ENCODE measurements at places on chromosomes 7 and 10.

- DNase-seq = no peak
Measured at GRCh38 chr10:130489891-130490290, 353.7 kb downstream of the GLRX3 start.

- DNase-seq = no peak
Measured at GRCh38 chr10:78766603-78767002, 302.2 kb upstream of the ZMIZ1 start.

- peak; percentile 23 for DNase-seq
Measured at GRCh38 chr10:71314028-71314693, 4.9 kb upstream of the SLC29A3 start.

- no peak for DNase-seq
Measured at GRCh38 chr7:143210541-143210940, 11.3 kb upstream of the TAS2R40 start.

- no peak for DNase-seq
Measured at GRCh38 chr10:52623761-52624160, 148.8 kb downstream of the MBL2 start.

- DNase-seq = no peak
Measured at GRCh38 chr10:63384675-63385074, 81.1 kb downstream of the JMJD1C start.

GRCh38 chr7:140512317-140513000 is 33.2 kb upstream of the MKRN1 start:
- no peak for DNase-seq

DNA sequence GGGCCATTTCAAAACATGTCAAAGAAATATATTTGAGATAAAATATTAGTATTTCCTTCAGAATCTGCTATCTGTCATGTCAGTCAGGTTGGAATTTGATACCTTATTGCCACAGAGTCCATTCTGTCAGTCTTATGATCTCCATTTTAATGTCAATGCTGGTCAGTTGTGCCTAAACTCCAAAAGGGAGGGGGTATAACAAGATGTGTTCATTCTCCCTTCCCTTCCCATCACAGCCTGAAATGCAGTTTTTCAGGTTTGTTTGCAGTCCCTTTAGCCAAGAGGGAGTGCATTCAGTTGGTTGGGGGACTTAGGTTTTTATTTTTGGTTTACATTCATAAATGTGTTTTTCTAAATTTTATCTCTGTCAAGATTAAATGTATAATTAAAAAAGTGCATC is 59.8 kb upstream of the INHBA start:
- DNase-seq = no peak

GRCh38 chr10:100348389-100348927 is 1.4 kb downstream of the SCD start:
- no peak for DNase-seq
